ENCODE measurements at places on chromosomes 2 and 18. TPM values are rescaled to one million over a fixed set of nuclear protein-coding genes. Genes with fewer than 3 reads are reported as not detected.
A peak's percentile ranks its signal among the peaks of the same experiment; 100 is the strongest.

DNA sequence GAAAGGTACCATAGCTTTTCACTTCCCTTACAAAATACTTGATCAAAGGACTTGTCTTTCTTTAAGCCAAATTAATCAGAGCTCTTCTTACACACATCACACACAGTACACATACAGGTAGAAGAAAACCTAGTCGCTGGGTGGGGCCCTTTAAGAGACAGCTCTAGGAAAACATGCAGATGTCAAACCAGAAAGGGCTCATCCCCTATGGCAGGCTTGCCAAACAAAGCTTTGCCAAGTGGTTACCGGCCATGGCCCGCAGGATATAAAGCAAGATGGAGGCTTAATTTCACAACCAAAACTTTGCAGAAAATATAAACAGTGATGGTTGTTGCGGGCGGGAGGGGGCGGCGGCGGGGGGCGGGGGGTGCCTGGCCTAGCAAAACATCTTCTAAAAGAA, 2156.0 kb upstream of the PIK3C3 start:
- peak overlapping the region; percentile 60 for H3K4me3 ChIP-seq
- no peaks in the 10 kb centered on the region for H3K36me3 ChIP-seq
- H3K27me3 ChIP-seq, result no peaks in the 10 kb centered on the region
- H3K4me1 ChIP-seq, result no peaks in the 10 kb centered on the region
- no peak for DNase-seq
- no peak overlapping the region for H3K27ac ChIP-seq

DNA sequence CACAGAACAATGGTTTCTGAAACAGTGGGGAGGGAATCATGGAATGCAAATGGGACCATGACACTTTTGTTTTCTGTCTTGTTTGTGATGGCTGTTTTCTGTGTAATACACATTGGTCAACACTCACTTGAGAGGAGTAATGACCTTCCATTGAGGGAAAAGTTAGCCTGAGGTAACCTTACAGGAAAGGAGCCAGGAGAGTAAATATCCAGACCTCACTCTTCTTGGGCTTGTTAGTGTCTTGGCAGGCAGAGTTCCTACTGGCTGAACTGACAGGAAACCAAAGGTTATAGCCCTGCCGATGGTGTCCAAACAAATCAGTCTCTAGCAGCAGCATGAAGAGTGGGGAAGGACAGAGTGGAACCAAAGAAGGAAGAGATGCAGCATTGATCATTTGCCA, 17.2 kb upstream of the RPRM start:
- H3K27ac ChIP-seq, result no peak overlapping the region
- H3K27me3 ChIP-seq, result no peaks in the 10 kb centered on the region
- H3K4me3 ChIP-seq, result no peak overlapping the region
- DNase-seq, result no peak
- no peaks in the 10 kb centered on the region for H3K36me3 ChIP-seq
- H3K4me1 ChIP-seq, result no peaks in the 10 kb centered on the region

- no peak overlapping the region for H3K27ac ChIP-seq
- H3K36me3 ChIP-seq, result no peaks in the 10 kb centered on the region
- DNase-seq, result no peak
- no peak overlapping the region for H3K4me3 ChIP-seq
- H3K27me3 ChIP-seq, result no peaks in the 10 kb centered on the region
- H3K4me1 ChIP-seq, result no peaks in the 10 kb centered on the region
Measured at GRCh38 chr18:73615506-73615905, 532.1 kb downstream of the FBXO15 start.

GRCh38 chr18:48312066-48312465, 97.1 kb downstream of the ZBTB7C start:
- H3K27ac ChIP-seq, result no peak overlapping the region
- peaks cover 9% of the 10 kb centered on the region for H3K4me1 ChIP-seq
- H3K36me3 ChIP-seq, result no peaks in the 10 kb centered on the region
- no peaks in the 10 kb centered on the region for H3K27me3 ChIP-seq
- peak; percentile 52 for DNase-seq

DNA sequence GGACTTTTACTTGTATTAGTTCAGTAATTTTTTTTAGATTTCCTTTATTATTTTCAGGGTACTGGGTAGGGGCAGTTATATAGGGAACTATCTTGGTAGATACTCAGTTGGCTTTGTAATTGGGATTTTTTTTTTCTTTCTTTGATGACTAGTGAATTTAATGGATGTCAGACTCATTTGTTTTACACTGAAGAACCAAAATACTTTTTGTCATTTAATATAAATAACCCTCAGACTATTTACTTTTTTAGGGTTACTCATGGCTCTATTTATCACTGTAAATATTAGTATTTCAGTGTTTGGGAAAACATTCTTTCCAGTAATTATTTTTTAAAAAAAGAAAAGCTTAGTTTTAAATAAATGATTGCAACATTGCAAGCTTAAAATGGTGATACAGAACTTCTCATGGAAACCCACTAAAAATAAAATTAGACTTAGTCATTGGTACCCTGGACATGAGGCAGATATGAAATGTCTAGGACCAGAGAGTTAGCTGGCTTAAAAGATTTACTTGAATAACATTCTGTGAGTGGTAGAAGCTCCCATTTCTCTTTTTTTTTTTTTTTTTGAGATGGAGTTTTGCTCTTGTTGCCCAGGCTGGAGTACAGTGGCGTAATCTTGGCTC, 74.4 kb upstream of the CYP20A1 start:
- DNase-seq, result no peak
- no peaks in the 10 kb centered on the region for H3K27me3 ChIP-seq
- H3K4me3 ChIP-seq, result no peak overlapping the region
- H3K36me3 ChIP-seq, result peaks cover 19% of the 10 kb centered on the region
- no peaks in the 10 kb centered on the region for H3K4me1 ChIP-seq
- no peak overlapping the region for H3K27ac ChIP-seq

DNA sequence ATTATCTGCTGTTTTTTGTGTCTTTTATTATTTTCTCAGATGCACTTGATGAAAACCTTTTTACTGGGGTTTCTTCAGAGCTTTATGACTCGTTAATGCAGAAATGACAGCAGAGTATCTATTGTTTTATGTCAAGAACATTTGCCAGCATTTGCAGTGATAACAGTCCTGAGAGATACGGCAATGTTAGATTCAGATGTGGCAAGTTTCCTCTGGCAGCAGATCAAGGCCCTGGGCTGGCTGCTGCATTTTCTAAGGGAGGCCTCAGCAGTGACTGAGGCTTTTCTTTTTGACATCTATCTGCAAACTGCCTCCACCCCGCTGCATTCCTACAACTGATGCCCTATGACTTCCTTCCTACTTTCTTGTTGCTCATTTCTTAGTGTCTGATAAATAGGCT, 40.2 kb downstream of the EFEMP1 start:
- H3K27ac ChIP-seq, result no peak overlapping the region
- no peak overlapping the region for H3K4me3 ChIP-seq
- H3K36me3 ChIP-seq, result no peaks in the 10 kb centered on the region
- H3K4me1 ChIP-seq, result peaks cover 6% of the 10 kb centered on the region

GRCh38 chr2:153455403-153455802, 23.2 kb downstream of the RPRM start:
- no peak overlapping the region for H3K4me3 ChIP-seq
- DNase-seq, result no peak
- H3K27ac ChIP-seq, result no peak overlapping the region

Gene UGT1A10
- total RNA-seq, result not detected

GRCh38 chr2:86337244-86337835, at the start of gene REEP1:
Gene REEP1, minus strand, starts transcription at chr2:86337626. Its CDS starts 116 bp downstream, at chr2:86337510.
- H3K4me3 ChIP-seq, result peak within 1 kb of the TSS; percentile 56
- DNase-seq, result no peak
- no peak within 1 kb of the TSS for H3K27ac ChIP-seq
- H3K36me3 ChIP-seq, result no peaks in the 10 kb centered on the region

Gene KLHL41
- total RNA-seq, result 1.0 TPM

DNA sequence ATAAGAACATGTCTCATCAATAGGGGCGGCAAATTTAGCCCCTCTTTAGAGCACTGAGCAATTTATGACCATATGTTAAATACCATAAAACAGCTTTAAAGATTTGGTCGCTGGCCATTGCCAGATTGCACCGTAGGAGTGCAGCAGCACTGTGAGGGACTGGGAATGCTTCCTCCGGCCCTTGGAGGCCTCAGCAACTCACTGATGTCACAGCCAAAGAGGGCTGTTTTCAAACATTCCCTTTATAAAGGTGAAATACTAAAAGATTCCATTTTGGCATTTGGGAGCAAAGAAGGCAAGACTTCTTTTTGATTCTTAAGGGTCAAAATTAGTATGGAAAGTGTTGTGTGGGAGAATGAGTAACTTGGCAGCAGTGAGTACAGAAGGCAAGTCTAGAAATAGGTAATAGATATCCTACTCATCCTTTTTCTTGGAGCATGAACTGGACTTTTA, 63.7 kb downstream of the BABAM2 start:
- H3K36me3 ChIP-seq, result no peaks in the 10 kb centered on the region
- DNase-seq, result no peak
- H3K4me1 ChIP-seq, result peaks cover 72% of the 10 kb centered on the region
- H3K4me3 ChIP-seq, result no peak overlapping the region
- peak overlapping the region; percentile 73 for H3K27ac ChIP-seq

DNA sequence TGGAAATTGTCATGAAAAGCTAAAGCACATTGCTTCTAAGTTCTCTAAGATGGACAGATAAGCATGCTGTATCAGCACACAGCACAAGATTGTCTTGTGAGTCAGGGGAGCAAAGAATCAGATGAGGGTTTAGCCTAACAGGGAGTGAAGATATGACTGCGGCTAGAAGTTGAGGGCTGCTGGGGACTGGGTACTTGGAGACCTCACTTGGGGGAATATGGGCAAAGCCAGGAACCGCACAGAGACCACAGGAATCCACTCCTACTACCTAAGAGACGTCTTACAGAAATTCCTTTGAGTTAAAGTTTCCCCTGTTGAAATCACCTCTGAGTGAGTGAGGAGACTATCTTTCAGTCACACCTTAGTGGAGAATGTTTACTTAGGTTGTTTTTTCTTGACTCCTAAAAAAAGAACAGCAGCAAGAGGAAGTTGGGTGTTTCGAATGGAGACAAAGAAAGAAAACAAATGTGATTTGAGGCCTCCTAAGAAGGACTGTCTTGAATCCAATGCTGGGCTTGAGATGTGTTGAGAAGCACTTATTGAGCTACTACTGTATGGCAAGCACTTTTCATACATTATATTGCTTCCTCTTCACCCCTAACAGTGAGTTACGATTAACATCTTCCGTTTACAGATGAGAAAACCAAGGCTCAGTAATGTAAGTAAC, 100.7 kb downstream of the ANKRD44 start:
- no peaks in the 10 kb centered on the region for H3K36me3 ChIP-seq
- H3K4me3 ChIP-seq, result no peak overlapping the region
- no peaks in the 10 kb centered on the region for H3K27me3 ChIP-seq
- DNase-seq, result no peak

- no peaks in the 10 kb centered on the region for H3K27me3 ChIP-seq
- H3K36me3 ChIP-seq, result no peaks in the 10 kb centered on the region
- no peak overlapping the region for H3K27ac ChIP-seq
Measured at GRCh38 chr2:65549257-65549627, 116.8 kb upstream of the SPRED2 start.

DNA sequence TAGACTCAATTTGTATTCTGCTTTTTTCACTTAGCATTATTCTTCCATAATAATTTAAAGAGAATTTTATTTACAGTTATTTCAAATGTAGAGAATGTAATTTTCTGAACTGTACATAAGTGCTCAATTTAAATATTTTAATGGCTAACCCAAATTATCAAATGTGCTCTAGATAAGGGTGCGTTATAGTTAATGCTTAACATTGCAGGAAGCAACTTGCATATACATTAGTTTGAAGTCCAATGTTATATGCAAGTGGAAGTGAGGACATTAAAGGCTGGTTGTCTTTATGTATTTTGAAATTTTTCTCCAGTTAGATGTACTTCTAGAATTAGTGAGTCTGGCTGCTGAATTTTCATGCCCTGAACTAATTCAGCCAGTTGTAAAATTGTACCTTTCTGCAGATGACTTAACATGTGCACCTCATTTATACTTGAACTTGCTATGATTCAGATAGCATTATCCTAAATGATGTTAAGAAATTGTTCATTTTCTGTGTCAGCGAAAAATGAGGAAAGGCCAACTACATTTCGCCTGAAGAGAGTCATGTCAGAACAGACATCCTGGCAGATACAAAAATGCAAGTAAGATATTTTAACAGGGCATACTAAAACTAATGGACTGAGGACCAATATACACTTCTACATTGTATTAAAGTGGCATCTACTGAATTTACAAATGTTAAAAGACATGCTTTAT, 59.2 kb upstream of the GAREM1 start:
- H3K27me3 ChIP-seq, result no peaks in the 10 kb centered on the region
- no peaks in the 10 kb centered on the region for H3K36me3 ChIP-seq
- DNase-seq, result no peak
- no peak overlapping the region for H3K27ac ChIP-seq
- H3K4me1 ChIP-seq, result no peaks in the 10 kb centered on the region
- H3K4me3 ChIP-seq, result no peak overlapping the region

- H3K4me1 ChIP-seq, result peaks cover 59% of the 10 kb centered on the region
- H3K27me3 ChIP-seq, result no peaks in the 10 kb centered on the region
- peaks cover 70% of the 10 kb centered on the region for H3K36me3 ChIP-seq
- no peak overlapping the region for H3K4me3 ChIP-seq
Measured at GRCh38 chr2:233389601-233390125, 35.4 kb downstream of the DGKD start.

DNA sequence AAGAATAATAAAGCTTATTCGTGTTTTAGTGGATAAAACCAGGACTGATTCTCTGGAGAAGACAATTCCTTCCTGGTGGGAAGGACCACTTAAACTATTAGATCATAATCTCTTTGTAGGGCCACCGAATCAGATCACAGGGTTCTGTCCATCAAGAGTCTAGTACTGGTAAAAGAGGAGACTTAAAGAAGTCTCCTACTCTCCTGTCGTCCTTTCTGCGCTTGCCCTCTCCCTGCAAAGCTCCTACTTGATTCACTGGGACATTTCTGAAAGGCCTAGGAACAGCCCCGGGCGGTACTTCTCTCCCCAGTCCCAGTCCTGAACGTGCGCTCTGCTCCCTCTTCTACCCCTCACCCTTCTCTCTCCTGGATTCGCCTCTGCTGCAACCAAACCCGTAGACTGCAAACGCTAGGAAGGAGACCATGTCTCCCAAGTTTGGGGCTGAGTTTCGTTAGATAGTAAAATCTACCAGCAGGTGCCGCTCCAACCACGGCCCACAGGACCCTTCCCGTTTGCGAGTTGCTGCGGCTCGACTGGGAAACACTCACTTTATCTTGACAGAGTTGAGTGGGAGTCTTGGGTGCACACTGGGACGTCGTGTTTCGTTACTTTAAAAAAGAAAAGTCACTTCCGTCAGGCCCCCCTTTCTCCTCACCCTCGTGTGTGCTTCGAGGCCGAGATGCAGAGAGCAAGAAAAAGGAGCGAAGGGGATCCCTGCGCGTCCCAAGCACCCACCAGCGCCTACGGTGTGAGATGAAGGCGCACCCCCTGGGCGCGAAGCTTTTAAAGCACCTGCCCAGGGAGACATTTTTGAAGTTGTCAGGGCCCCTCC, 923 bp downstream of the FIGLA start:
- peaks cover 17% of the 10 kb centered on the region for H3K4me1 ChIP-seq
- H3K4me3 ChIP-seq, result peak overlapping the region; percentile 9
- H3K36me3 ChIP-seq, result no peaks in the 10 kb centered on the region
- peaks cover 30% of the 10 kb centered on the region for H3K27me3 ChIP-seq
- no peak overlapping the region for H3K27ac ChIP-seq

- H3K36me3 ChIP-seq, result no peaks in the 10 kb centered on the region
- H3K4me1 ChIP-seq, result no peaks in the 10 kb centered on the region
- no peak overlapping the region for H3K27ac ChIP-seq
- no peak for DNase-seq
- no peaks in the 10 kb centered on the region for H3K27me3 ChIP-seq
- H3K4me3 ChIP-seq, result no peak overlapping the region
Measured at GRCh38 chr2:14761118-14761517, 128.6 kb downstream of the LRATD1 start.

GRCh38 chr2:186407611-186408010, 78.4 kb upstream of the ZC3H15 start:
- H3K36me3 ChIP-seq, result no peaks in the 10 kb centered on the region
- H3K4me1 ChIP-seq, result no peaks in the 10 kb centered on the region
- H3K27ac ChIP-seq, result no peak overlapping the region
- no peak for DNase-seq
- no peaks in the 10 kb centered on the region for H3K27me3 ChIP-seq

Gene PAIP2B
- total RNA-seq, result 3.6 TPM

Data from spleen (tissue), 13 donors.